Kidney epithelial cell (primary cell): ENCODE measurements at places on chromosomes 2 and 18.

- no peak for DNase-seq
Observed at GRCh38 chr2:241770185-241770935, 6.3 kb upstream of the GAL3ST2 start.

- DNase-seq: no peak
Observed at GRCh38 chr2:151665959-151666358, 68.3 kb downstream of the NEB start.

DNA sequence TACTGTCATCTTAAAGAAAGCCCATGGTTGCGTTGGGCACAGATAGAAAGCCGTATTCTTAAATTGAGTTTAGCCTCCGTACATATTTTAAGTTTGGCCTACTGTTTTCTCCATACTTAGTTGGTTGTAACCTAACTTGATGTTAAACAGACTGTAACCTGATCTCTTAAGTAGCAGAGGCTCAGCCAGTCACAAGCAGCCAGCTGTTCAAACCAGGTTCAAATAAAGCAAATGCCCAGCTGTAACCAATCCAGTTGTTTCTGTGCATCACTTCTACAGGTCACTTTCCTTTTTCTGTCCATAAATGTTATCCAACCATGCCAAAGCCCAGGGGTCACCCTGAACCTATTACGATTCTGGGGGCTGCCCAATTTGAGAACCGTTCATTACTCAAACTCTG, 10.0 kb upstream of the THADA start:
- no peak for DNase-seq

DNA sequence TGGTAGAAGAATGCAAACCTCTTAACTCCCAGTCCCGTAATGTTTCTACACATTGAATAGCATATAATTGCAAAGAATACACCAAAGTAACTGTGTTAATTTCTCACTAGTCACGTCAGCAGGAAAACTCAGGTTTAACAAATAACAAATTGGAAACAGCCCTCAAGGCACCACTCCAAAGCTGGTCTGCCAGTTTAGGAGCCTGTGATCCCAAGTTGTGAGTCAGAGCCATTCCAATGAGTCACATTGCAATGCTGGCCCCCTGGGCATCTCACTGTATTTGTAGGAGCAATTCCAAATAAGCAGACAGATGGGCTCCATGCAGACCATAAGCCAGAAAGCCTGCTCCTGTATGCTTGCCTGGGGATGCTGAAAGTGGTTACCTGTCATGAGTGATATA, 143.2 kb upstream of the SETBP1 start:
- DNase-seq: peak; percentile 76

DNA sequence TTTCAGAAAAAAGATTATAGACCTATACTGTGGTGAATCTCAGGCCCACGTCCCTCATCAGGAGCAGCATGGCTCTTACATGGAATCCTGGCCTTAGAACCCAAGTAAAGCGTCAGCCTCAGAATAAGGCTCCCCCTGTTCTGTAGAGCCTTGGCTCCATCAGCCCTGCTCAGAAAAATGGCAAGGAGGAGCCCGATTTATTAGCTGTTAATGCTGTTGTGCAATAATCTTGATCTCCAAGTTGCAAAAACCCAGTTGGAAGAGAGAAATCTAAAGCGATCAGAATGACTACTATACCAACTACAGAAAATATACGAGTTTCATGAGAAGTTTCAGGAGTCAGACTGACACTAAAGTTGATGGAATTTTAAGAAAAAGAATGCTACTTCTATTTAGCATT, 35.6 kb upstream of the CTAGE1 start:
- DNase-seq: no peak

GRCh38 chr2:144438801-144439631, 80.9 kb downstream of the ZEB2 start:
- DNase-seq: no peak

GRCh38 chr2:6647046-6647445, 218.7 kb downstream of the CMPK2 start:
- no peak for DNase-seq

DNA sequence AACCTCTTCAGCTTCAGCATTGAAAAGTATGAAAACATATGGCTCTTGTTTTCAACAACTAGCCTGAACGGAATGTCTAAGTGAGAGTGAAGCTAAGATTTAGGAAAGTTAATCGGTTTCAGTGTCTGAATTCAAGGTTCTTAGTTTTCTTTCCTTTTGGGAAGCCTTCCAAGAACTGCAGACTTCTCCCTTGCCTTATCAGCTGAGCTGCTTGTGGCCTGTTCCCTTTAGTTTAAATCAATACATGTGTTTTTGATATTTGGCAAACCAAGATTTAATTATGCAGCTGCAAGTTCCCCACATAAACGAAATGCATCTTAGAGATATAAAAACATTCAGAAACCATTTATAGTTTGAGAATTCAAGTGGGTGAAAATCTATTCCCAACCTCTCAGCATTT, 274.3 kb upstream of the NRP2 start:
- DNase-seq: no peak
